ENCODE measurements at places on chromosomes 11 and 22.

GRCh38 chr11:112289588-112290492 lies 29.2 kb upstream of the PLET1 start:
- DNase-seq, result peak; percentile 78

- no peak for DNase-seq
Observed at GRCh38 chr22:37887584-37888378, 18.3 kb upstream of the MICALL1 start.

- no peak for DNase-seq
Observed at GRCh38 chr11:69969890-69970784, 108.0 kb upstream of the ANO1 start.

GRCh38 chr11:35563484-35564244 lies 38.2 kb upstream of the PAMR1 start:
- no peak for DNase-seq

DNA sequence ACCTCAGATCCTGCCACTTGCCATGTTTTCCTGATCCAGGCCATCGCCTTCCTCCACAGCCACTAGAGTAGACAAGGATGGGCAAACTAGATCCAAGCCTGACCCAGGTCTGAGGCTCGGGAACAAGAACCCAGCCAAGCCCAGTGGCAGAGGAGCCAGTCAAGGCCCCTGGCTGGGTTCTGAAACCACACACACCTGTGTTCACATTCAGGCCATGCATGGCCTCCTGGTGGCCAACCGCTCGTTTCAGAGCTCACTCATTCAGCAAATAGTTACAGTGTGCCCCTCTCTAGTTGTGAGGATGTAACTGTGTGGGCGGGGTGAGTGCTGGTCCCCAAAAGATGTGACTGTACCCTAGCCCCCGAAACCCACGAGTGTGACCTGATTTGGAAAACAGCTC lies 337.6 kb downstream of the CTTN start:
- DNase-seq, result no peak

All from WERI-Rb-1 (cell line).